T-helper 17 cell (primary cell): ENCODE measurements at places on chromosomes 11 and 22.
A peak's percentile ranks its signal among the peaks of the same experiment; 100 is the strongest.

- no peaks in the 10 kb centered on the region for H3K27me3 ChIP-seq
- peak overlapping the region; percentile 27 for H3K27ac ChIP-seq
- no peak overlapping the region for H3K4me3 ChIP-seq
- H3K36me3 ChIP-seq, result peaks cover 2% of the 10 kb centered on the region
- DNase-seq, result no peak
- peaks cover 12% of the 10 kb centered on the region for H3K4me1 ChIP-seq
These were observed 443 bp downstream of the BTBD18 start for GRCh38 chr11:57751176-57751575.

GRCh38 chr22:26484360-26484706 lies 656 bp downstream of the SRRD start:
- H3K4me1 ChIP-seq, result peaks cover 52% of the 10 kb centered on the region
- no peaks in the 10 kb centered on the region for H3K27me3 ChIP-seq
- peak overlapping the region; percentile 96 for H3K4me3 ChIP-seq
- peaks cover 5% of the 10 kb centered on the region for H3K36me3 ChIP-seq
- peak overlapping the region; percentile 97 for H3K27ac ChIP-seq

GRCh38 chr11:130157101-130157500 lies 2.5 kb upstream of the ST14 start:
- H3K4me1 ChIP-seq, result peaks cover 20% of the 10 kb centered on the region
- peaks cover 7% of the 10 kb centered on the region for H3K36me3 ChIP-seq
- DNase-seq, result no peak
- no peak overlapping the region for H3K27ac ChIP-seq

DNA sequence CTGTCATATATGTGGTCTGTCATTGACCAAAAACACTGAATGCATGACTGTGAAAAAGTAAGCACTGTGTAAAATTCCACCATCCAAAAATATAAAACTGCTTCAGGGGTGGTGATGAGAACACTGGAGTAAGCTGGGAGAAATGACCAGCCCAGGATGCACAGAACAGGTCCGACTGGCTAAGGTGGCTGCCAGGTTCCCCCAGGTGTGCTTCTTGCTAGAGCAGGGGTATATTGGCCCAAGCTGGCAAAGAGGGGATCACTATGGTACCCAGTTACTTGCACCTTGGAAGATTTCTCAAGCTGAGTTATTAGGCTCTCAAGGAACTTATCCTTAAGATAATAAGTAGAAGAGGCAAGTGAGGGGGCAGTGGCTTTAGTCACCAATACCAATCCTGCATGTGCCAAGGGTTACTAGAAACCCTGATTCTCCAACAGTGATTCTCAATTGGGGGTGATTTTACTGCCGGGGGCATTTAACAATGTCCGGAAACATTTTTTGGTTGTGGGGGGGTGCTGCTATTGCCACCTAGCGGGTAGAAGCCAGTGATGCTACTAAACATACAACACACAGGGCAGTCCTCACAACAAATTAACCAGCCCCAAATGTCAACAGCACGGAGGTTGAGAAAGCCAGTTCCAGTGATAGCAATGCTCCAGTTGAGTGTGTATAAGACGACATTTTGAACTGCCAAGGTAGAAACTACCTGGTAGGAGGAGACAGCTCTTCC lies 15.7 kb downstream of the SNU13 start:
- H3K36me3 ChIP-seq, result peaks cover 12% of the 10 kb centered on the region
- no peak overlapping the region for H3K27ac ChIP-seq
- no peak for DNase-seq
- peaks cover 19% of the 10 kb centered on the region for H3K4me1 ChIP-seq

- H3K36me3 ChIP-seq, result no peaks in the 10 kb centered on the region
- no peaks in the 10 kb centered on the region for H3K27me3 ChIP-seq
- H3K4me3 ChIP-seq, result no peak overlapping the region
- H3K27ac ChIP-seq, result no peak overlapping the region
These were observed 17.7 kb upstream of the TALDO1 start for GRCh38 chr11:729492-730074.

DNA sequence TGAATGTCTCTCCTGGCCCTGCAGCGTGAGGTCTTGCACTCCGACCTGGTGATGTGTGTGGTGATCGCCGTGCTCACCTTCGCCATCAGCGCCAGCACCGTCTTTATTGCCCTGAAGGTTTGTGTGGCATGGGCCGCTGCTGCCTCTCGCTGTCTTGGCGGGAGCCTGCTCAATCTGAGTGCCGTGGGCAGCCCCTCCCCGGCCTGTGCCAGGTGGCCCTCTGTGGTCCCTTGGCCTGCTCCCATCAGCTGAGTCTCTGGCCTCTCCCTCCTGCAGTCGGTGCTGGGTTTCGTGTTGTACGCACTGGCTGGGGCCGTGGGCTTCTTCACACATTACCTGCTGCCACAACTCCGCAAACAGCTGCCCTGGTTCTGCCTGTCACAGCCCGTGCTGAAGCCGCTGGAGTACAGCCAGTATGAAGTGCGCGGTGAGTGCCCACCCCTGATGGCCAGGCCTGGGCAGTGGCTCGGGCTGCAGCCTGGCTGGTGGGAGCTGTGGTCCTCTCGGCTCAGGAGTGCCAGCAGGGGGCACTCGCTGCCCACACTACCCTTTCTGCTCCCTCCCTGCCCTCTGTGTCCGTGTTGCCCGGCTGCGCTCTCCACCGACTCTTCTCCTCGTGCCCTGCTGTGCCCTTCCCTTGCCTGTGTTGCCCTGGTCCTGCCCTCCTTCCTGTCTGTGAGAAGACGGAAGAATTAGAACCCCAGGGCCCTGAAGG lies 10.2 kb downstream of the PCNX3 start:
- H3K27me3 ChIP-seq, result no peaks in the 10 kb centered on the region
- no peaks in the 10 kb centered on the region for H3K36me3 ChIP-seq
- peak; percentile 34 for DNase-seq
- no peak overlapping the region for H3K27ac ChIP-seq

DNA sequence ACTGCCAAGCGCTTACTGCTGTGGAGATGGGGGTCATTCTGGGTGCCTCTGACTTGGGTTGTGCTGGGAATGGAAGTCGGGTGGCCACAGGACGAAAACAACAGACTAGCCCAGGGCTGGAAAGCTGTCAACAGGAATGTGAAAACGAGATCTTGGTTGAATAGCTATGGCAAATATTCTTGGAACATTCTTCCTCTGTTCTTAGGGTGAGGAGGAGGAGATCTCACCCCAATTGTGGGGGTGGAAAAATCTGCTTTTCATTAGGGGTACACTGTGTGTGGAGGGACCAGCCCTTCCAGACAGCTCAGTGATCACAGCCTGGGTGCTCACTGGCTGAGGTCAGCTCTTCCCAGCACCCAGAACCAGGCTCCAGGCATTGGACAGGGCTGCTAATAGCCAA lies 52.0 kb upstream of the PRSS23 start:
- H3K36me3 ChIP-seq, result no peaks in the 10 kb centered on the region
- H3K27ac ChIP-seq, result no peak overlapping the region
- H3K27me3 ChIP-seq, result peaks cover 28% of the 10 kb centered on the region

- H3K27me3 ChIP-seq, result no peaks in the 10 kb centered on the region
- H3K4me1 ChIP-seq, result peaks cover 33% of the 10 kb centered on the region
- H3K36me3 ChIP-seq, result peaks cover 2% of the 10 kb centered on the region
These were observed 24.4 kb upstream of the BIRC3 start for GRCh38 chr11:102292933-102293332.

- no peak overlapping the region for H3K27ac ChIP-seq
- peaks cover 66% of the 10 kb centered on the region for H3K27me3 ChIP-seq
- no peaks in the 10 kb centered on the region for H3K36me3 ChIP-seq
- DNase-seq, result no peak
These were observed 86.4 kb upstream of the TBCEL start for GRCh38 chr11:120937501-120937900.

DNA sequence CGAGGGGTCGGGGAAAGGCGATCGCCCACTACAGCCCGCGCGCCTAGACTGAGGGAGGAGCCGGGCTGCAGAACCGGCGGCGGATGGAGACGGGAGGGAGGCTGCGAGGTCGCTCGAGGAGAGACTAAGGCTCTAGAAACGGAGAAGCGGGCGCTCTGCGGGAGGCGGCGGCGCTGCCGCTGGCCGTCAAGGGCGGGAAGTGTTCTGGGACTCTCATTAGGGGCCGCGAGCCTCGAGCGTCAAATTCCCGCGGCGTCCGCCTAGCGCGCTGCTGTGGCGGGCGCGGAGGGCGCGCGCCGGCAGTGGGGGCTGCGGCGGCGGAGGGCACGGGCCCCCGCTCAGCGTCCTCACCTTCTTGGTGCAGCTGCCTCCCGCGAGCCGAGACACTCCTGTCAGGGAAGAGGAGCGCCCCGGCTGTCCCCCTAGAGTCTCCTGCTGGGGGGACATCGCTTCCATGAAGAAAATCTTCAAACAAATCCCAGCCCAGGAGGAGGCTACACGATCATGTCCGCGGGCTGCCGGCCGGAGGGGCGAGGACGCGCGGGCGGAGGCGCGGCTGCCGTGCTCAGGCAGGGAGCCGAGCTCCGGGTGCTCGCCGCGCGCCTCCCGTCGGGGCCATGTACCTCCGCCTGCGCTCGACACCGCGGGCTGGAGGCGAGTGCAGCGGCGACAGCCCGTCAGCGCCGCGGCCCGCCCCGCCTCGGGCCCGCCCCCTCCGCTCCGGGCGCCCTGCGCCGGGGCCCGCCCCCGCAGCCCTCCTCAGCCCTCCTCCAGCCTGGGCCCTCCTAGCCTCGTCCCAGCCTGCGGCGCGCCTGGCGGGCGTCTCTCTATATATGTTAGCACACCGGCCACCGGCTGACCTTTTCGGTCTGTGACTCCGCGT lies at the start of gene ARHGAP20:
TSS of gene ARHGAP20 (minus strand) at position 662 of the 883 bp plus-strand sequence. CDS start at position 456, 206 bp downstream.
- no peak within 1 kb of the TSS for H3K27ac ChIP-seq
- H3K27me3 ChIP-seq, result peaks cover 67% of the 10 kb centered on the region
- DNase-seq, result peak; percentile 9
- H3K36me3 ChIP-seq, result peaks cover 8% of the 10 kb centered on the region
- H3K4me3 ChIP-seq, result peak within 1 kb of the TSS; percentile 83

DNA sequence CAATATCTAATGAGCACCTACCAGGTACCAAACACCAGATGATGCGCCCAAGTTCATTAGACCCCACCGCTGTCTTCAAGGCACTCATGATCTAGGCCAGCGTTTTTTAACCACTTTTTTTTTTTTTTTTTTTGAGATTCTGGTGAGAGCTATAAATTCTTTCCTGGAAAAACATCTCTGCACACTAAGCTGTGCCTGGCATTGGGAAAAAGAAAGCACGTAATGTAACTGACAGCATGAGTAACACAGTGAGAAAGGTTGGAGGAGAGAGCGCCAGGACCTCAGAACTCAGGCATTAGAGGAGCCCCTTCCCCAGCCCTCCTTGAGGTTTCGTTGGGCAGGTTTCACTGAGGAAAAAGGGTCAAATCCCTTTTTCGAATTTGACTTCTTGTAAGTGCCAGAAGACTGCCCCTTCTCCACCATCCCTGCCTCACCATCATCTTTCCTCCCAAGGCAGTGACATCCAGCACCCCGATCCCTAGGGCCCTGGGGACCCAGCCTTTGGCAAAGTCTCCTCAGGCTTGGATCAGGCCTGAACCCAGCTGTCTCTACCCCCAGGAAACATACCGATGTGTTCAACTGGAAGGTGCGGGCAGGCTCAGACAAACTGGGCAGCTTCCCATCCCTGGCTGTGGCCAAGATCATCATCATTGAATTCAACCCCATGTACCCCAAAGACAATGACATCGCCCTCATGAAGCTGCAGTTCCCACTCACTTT lies 26.1 kb upstream of the SMIM35 start:
- peaks cover 3% of the 10 kb centered on the region for H3K36me3 ChIP-seq
- H3K4me1 ChIP-seq, result peaks cover 20% of the 10 kb centered on the region
- H3K4me3 ChIP-seq, result no peak overlapping the region
- no peak overlapping the region for H3K27ac ChIP-seq

GRCh38 chr11:97963528-97964331 lies 1057.0 kb upstream of the CNTN5 start:
- H3K27me3 ChIP-seq, result no peaks in the 10 kb centered on the region
- no peaks in the 10 kb centered on the region for H3K4me1 ChIP-seq
- DNase-seq, result no peak
- no peaks in the 10 kb centered on the region for H3K36me3 ChIP-seq
- no peak overlapping the region for H3K4me3 ChIP-seq
- H3K27ac ChIP-seq, result no peak overlapping the region

DNA sequence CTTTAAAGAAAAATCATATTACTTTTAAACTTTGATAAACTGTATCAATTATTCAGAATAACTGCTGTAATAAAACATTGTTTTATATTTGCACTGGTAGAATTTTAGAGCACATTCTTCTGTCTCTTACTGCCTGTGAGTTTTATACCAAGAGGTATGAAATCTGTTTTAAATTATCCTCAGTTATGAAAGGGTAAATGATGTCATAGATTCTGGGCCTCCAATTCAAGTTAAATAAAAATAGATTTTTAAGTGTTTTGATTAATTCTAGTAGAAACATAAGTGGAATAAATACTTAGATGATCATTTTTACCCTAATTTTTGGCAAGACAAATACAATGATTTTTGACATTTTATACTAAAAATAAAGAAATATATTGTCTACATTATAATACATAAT lies 93.0 kb downstream of the GUCY1A2 start:
- no peak overlapping the region for H3K4me3 ChIP-seq
- H3K36me3 ChIP-seq, result no peaks in the 10 kb centered on the region
- H3K27me3 ChIP-seq, result no peaks in the 10 kb centered on the region
- H3K4me1 ChIP-seq, result no peaks in the 10 kb centered on the region

DNA sequence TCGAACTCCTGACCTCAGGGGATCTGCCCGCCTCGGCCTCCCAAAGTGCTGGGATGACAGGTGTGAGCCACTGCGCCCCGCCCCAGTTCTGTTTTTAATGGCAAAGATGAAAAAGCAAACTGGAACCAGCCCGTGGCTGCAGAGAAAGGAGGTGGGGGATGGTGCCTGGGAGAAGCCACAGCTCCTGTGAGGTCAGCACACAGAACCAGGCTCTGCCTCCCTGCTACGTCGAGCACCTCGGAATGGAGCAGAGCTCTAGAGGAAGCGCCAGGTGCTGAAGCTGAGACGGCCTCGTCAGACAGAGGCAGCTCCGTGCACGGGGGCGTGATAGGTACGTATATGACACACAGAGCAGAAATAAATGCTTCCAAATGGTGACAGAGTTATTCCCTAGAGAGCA lies 8.5 kb downstream of the DRD4 start:
- H3K4me3 ChIP-seq, result no peak overlapping the region
- H3K36me3 ChIP-seq, result no peaks in the 10 kb centered on the region
- peaks cover 1% of the 10 kb centered on the region for H3K27me3 ChIP-seq
- H3K4me1 ChIP-seq, result peaks cover 2% of the 10 kb centered on the region
